Type B pancreatic cell (in vitro differentiated cells): ENCODE measurements at places on chromosomes 2 and 18. TPM values are rescaled to one million over a fixed set of nuclear protein-coding genes. Genes with fewer than 3 reads are reported as not detected.

DNA sequence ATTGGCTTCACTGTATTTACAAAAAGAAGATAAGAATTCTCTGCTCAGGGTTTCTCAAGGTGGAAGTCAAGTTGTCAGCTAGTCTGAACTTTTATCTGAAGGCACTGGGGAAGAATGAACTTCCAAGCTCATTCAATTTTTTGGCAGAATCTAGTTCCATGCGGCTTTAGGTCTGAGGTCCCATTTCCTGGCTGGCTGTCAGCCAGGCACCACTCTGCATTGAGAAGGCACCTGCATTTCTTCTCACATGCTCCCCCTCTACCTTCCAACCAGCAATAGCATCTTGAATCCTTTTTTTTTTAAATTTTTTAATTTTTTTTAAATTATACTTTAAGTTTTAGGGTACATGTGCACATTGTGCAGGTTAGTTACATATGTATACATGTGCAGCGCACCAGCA is 46.2 kb upstream of the RPE start:
- H3K4me1 ChIP-seq, result peaks cover 29% of the 10 kb centered on the region
- DNase-seq, result no peak
- no peaks in the 10 kb centered on the region for H3K27me3 ChIP-seq
- H3K36me3 ChIP-seq, result peaks cover 5% of the 10 kb centered on the region

DNA sequence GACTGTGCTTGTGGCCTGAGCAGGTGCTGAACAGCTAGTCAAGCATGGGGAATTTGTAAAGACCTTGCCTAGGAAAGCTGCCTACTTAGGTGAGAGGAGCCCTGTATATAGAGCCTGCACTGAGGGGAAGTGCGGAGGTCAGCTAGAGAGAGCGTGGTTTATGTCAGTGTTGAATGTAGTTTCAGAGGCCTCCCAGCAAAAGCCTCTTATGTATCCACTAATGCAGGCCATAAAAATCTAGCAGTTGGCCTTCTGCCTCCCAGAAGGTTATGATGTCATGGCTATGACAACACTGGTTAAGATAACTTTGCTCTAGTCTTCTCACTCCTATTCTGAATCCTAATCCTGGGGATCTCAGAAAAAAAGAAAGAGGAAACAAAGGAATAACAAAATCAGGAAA is 88.9 kb downstream of the ASXL3 start:
- no peaks in the 10 kb centered on the region for H3K27me3 ChIP-seq
- DNase-seq, result no peak
- H3K4me3 ChIP-seq, result no peak overlapping the region

- no peak overlapping the region for H3K27ac ChIP-seq
- DNase-seq, result no peak
- H3K36me3 ChIP-seq, result peaks cover 26% of the 10 kb centered on the region
- no peaks in the 10 kb centered on the region for H3K4me1 ChIP-seq
- H3K4me3 ChIP-seq, result no peak overlapping the region
Measured at GRCh38 chr2:128160616-128161275, 69.7 kb downstream of the UGGT1 start.

- H3K27me3 ChIP-seq, result peaks cover 24% of the 10 kb centered on the region
- DNase-seq, result no peak
- H3K27ac ChIP-seq, result peak overlapping the region; percentile 56
- peaks cover 5% of the 10 kb centered on the region for H3K36me3 ChIP-seq
- peak overlapping the region; percentile 18 for H3K4me3 ChIP-seq
Measured at GRCh38 chr18:54880395-54881105, 52.3 kb downstream of the RAB27B start.

- H3K4me1 ChIP-seq, result peaks cover 7% of the 10 kb centered on the region
- no peak overlapping the region for H3K27ac ChIP-seq
- H3K27me3 ChIP-seq, result peaks cover 48% of the 10 kb centered on the region
- DNase-seq, result no peak
Measured at GRCh38 chr2:27296481-27296880, 11.8 kb downstream of the UCN start.

GRCh38 chr18:45954070-45954934 is 12.8 kb downstream of the EPG5 start:
- peaks cover 4% of the 10 kb centered on the region for H3K4me1 ChIP-seq
- no peak for DNase-seq
- no peak overlapping the region for H3K27ac ChIP-seq
- H3K4me3 ChIP-seq, result no peak overlapping the region

- no peak for DNase-seq
- H3K4me1 ChIP-seq, result no peaks in the 10 kb centered on the region
- no peaks in the 10 kb centered on the region for H3K27me3 ChIP-seq
Measured at GRCh38 chr2:194166818-194167217, 1490.2 kb upstream of the SLC39A10 start.

GRCh38 chr2:31216734-31217133 is 581 bp downstream of the CAPN14 start:
- DNase-seq, result peak; percentile 1
- H3K36me3 ChIP-seq, result no peaks in the 10 kb centered on the region
- no peak overlapping the region for H3K27ac ChIP-seq
- H3K4me1 ChIP-seq, result peaks cover 8% of the 10 kb centered on the region
- no peak overlapping the region for H3K4me3 ChIP-seq

GRCh38 chr2:23745068-23745725 is 181.7 kb downstream of the ATAD2B start:
- no peaks in the 10 kb centered on the region for H3K27me3 ChIP-seq
- no peak overlapping the region for H3K4me3 ChIP-seq
- H3K4me1 ChIP-seq, result no peaks in the 10 kb centered on the region
- no peak for DNase-seq

DNA sequence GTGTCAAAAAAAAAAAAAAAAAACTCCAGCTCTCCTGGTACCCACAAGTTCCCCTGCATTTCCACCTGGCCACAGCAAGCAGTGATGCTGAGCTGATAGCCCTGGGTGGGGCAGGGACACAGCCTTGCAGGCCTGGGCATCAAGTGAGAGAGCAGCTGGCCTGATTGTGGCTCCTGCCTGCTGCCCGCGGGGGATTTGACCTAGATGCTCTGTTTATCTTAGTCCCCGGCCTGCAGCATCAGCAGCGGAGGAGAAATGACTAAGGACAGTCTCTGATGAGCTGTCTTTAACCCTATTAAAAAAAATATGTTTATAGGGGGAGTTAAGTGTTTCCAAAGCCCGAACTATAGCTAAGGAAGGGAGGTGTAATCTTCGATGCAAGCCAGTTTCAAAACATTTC is 102.6 kb downstream of the MTCL1 start:
- H3K4me1 ChIP-seq, result peaks cover 18% of the 10 kb centered on the region
- H3K27me3 ChIP-seq, result no peaks in the 10 kb centered on the region
- H3K27ac ChIP-seq, result no peak overlapping the region
- H3K36me3 ChIP-seq, result peaks cover 26% of the 10 kb centered on the region
- no peak for DNase-seq

DNA sequence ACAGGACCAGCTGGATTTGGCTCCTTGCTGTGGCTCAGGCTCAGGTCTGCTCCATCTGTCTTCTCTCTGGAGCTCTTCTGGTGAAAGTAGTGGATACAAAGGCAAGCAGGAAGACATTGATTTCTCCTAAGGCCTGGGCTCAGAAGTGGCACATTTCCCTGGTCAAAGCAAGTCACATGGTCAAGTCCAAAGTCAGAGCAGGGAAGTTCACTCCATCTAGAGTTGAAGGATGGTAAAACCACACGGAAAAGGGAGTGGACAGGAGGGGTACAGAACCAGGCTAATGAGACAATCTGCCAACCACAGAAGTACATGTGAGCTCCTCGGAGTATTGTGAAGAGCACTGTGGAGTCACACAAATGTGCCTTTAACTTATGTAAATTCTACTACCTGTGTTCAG is 66.1 kb downstream of the MARCO start:
- peaks cover 52% of the 10 kb centered on the region for H3K27me3 ChIP-seq
- no peaks in the 10 kb centered on the region for H3K36me3 ChIP-seq
- H3K27ac ChIP-seq, result no peak overlapping the region
- no peak overlapping the region for H3K4me3 ChIP-seq
- DNase-seq, result no peak

GRCh38 chr18:3126457-3127097 is 93.2 kb downstream of the MYOM1 start:
- H3K27me3 ChIP-seq, result no peaks in the 10 kb centered on the region
- H3K27ac ChIP-seq, result no peak overlapping the region
- H3K4me3 ChIP-seq, result no peak overlapping the region
- DNase-seq, result no peak

- H3K4me1 ChIP-seq, result peaks cover 21% of the 10 kb centered on the region
- no peaks in the 10 kb centered on the region for H3K36me3 ChIP-seq
- DNase-seq, result no peak
- H3K27ac ChIP-seq, result no peak overlapping the region
- H3K4me3 ChIP-seq, result no peak overlapping the region
Measured at GRCh38 chr2:167732326-167732725, 515.1 kb downstream of the STK39 start.

DNA sequence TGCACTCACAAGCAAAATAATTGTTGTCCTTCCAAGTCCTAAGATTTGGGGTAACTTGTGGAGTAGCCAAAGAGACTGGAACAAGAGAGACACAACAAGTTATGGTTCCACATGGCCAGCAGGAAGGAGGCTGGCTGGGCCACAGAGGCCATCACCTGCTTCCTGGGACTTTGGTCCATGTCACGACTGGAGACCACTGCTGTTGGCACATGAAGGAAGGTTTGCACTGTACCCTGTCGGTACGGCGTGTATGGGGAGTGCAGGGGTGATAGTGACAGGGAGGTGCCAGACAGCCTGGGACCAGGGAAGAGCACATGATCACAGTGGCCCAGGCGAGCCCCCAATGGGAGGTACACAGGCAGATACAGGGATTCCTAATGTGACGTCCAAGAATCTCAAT is 15.5 kb downstream of the SLC66A2 start:
- H3K4me3 ChIP-seq, result no peak overlapping the region
- peak; percentile 24 for DNase-seq
- H3K27ac ChIP-seq, result no peak overlapping the region
- H3K36me3 ChIP-seq, result peaks cover 73% of the 10 kb centered on the region

DNA sequence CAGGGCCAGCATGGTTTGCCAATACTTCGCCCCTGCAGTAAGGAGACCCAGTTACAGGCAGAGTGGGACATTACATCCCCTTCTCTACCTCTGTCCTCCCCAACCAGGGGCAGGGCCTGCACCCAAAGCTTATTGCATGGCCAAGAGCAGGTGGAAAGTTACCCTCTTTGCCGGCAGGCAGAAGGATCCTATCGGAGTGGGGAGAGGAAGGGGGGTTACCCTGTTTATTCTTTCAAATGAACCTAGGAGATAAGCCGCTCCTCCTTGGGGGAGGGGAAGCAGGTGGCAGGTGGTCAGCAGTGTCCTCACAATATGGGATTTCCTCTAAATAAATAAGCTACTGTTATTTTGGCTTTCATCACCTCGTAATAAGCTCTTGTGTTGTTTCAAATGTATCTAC is 53.9 kb downstream of the SPATS2L start:
- DNase-seq, result no peak
- H3K27ac ChIP-seq, result no peak overlapping the region
- peaks cover under 1% of the 10 kb centered on the region for H3K36me3 ChIP-seq

GRCh38 chr2:240232961-240233884 is 92.8 kb upstream of the OTOS start:
- H3K27me3 ChIP-seq, result peaks cover 6% of the 10 kb centered on the region
- peak; percentile 88 for DNase-seq
- no peak overlapping the region for H3K27ac ChIP-seq
- no peaks in the 10 kb centered on the region for H3K36me3 ChIP-seq

DNA sequence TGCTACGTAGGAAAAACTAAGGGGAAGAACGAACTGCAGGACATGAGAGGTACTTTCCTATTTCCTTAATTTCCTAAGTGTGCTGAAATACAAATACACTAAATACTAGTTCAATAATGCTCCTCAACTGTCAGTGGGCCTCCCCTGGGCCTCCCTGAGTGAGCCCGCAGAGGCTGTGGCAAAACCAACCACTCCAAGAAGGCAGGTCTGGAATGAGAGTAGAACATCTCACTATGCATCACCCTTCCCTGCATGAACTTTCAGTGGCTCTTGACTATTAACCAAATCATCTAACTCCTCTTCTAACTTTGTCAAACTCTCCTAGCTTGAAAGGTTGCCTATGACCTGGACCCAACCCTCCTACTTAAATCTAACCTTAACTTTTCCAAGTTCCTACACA is 84.6 kb downstream of the THADA start:
- no peak for DNase-seq
- H3K4me3 ChIP-seq, result no peak overlapping the region
- no peaks in the 10 kb centered on the region for H3K4me1 ChIP-seq
- H3K36me3 ChIP-seq, result peaks cover 29% of the 10 kb centered on the region
- no peak overlapping the region for H3K27ac ChIP-seq

DNA sequence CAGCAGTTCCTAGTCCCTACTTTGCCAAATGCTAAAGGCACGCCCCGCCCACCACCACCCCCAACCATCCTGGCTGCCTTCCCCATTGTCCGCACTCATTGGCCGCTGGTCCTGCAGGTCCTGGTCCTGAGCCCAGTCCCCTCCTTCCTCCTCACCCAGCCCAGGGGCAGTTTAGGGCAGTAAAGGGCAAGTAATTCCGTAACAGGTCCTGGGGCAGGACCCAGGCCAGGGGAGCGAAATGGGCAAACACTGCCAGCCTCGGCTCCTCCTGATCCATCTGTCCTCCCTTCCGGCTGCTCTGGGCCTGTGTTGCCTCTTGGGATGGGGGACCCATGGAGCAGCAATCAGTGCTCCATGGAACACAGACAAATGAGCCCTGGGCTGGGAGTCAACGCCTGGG is 6.1 kb downstream of the ADCY3 start:
- peaks cover 23% of the 10 kb centered on the region for H3K4me1 ChIP-seq
- DNase-seq, result no peak
- H3K27ac ChIP-seq, result no peak overlapping the region

DNA sequence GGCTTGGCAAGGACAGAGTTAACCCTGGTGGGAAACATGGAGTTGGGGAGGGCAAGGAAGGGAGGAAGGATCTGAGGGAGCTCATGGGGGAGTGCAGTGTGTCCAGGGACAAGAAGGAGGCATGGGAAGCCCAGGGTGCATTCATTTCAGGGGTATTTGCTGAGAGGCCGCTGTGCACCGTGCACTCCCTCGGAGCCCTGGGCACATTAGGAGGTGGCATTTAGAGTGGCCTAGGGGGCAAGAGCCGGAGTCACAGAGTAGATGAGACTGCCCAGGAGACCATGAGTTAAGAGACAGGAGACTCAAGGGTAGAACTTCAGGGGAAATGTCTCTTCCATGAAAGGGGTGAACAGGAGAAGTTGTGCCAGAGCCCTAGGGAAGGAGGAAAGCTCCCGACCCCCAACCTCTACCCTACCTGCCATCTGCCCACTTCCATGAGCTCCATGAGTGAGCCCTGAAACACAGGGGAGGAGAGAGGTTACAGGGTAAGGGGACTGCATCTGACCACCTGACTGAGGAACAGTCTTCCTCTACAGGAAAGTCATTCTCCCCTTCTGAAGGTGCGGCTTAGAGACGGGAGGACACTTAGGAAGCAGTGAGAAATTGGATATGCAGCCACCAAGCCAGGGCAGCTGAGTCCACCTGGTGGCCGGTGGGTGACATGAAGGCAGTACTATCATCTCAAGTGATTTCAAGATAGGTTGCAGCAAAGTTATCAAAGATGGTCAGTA is 58.5 kb upstream of the COPS8 start:
- peaks cover 3% of the 10 kb centered on the region for H3K27me3 ChIP-seq
- no peak for DNase-seq
- peaks cover 3% of the 10 kb centered on the region for H3K36me3 ChIP-seq
- no peaks in the 10 kb centered on the region for H3K4me1 ChIP-seq
- peak overlapping the region; percentile 42 for H3K27ac ChIP-seq

GRCh38 chr2:11933854-11934253 is 187.4 kb downstream of the LPIN1 start:
- H3K27ac ChIP-seq, result no peak overlapping the region
- DNase-seq, result no peak
- H3K4me3 ChIP-seq, result no peak overlapping the region
- H3K36me3 ChIP-seq, result peaks cover 4% of the 10 kb centered on the region
- peaks cover 10% of the 10 kb centered on the region for H3K4me1 ChIP-seq

Gene SNTG2
- total RNA-seq, result 0.45 and 1.1 TPM in 2 replicates

Gene GULP1
- 26.3 and 49.0 TPM in 2 replicates for total RNA-seq

Gene GNAL
- total RNA-seq, result 8.3 and 12.9 TPM in 2 replicates

Gene KCNG2
- 0.29 TPM in 1 of 2 replicates, not detected in the other for total RNA-seq
